Caki2 (cell line): ENCODE measurements at places on chromosomes 4 and X. TPM values are rescaled to one million over a fixed set of nuclear protein-coding genes. Genes with fewer than 3 reads are reported as not detected.

DNA sequence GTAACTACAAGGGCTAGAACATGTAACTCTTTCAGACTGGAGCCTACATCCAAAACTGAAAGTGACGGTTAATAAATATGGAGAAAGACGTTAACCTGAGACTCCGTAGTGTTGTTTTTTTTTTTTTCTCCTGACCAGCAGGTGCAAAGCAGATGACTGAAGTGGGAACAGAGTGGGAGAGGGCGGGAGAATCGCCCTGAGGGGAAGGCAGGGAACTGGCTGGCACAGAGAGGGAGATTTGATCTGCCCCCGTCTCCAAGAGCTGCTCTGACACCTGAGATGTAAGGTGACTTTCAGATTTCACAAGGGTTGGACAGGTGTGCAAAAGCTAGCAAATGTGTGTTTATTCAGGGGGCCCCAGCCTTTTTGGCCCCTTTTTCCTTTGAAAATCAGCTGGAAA lies 180.2 kb downstream of the PALLD start:
- no peak for DNase-seq

DNA sequence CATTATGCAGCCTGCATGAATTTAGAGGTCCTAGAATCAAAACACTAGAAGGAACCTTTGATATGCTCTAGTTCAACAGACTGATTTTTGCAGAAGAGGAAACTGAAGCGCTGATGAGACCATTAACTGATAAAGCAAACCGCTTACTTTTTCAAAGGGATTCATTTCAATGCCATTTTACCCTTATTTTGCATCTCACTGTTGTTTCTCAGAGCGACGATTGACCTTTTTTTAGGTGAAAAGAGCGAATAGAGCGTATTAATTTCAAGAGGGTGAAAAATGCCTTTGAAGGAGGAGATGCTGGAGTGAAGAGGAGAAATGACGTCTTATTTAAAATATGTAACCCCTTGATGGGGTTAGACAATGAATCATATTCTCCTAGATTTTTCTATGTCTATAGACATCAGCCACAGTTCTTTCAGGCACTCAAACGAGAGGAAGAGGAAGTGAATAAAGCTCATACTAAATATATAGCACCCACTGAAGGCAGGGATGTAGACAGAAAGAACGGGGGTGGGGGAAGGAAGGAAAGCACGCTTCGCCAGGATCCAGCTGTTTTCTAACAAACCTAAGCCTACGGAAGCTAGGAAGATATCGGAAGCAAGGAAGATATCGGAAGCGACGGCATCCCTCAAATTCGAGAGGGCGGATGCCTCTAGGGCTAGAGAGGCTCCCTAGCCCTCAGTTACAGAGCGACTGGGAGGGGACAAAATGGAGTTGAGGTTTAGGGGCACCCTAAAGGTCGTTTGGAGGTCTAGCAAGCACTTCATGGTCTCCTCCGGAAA lies 848 bp downstream of the ACSL4 start:
- DNase-seq: peak; percentile 23

Gene ASB9
- total RNA-seq: 29.8 and 44.6 TPM in 2 replicates

DNA sequence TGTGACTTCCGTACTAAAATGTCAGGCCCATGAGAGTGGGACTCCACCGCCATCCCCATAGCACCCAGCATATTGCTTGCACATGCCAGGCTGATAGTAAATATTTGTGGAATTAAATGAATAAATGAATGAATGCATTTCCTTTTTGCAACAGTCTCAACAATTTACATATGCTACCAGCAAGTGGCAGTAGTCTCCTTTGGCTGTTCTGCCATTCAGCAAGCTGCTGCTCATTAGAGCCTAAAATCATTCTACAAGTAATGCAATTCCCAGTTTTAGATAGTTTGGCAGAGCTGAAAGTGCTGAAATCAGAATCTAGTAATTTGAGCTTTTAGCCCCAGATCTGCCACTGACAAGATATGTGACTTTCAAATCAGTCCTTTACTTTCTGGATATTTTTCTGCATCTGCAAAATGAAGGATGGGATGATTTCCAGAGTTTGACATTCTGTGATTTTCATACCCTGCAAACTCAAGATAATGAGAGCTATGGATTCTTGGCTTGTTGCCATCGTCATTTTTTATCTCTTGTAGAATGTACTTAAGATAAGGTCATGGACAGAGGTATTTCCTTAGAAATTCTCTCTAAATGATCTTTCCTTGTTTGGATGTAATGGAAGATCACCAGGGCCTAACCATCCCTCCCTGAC lies 35.7 kb upstream of the INTS6L start:
- DNase-seq: peak; percentile 18

- DNase-seq: no peak
These were observed 104.3 kb upstream of the UGT8 start for GRCh38 chr4:114494246-114494803.

DNA sequence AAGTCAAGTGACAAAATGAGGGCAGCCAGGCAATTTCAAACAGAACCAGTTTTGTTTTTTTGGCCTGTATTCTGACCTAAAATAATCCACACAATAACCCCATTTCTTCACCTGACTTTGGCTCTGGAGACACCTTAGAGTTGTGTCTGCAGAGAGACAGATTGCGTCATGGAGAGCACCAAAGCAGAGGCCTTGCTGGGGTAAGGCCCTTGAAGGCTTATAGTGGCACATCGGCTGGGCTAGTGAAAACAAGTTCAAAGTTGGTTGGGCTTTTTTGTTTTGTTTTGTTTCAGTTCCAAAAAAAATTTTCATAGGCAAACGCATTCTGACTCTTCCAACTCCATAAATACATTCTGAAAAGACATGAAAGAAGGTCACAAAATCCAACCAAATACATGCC lies 34.4 kb downstream of the PARM1 start:
- no peak for DNase-seq

DNA sequence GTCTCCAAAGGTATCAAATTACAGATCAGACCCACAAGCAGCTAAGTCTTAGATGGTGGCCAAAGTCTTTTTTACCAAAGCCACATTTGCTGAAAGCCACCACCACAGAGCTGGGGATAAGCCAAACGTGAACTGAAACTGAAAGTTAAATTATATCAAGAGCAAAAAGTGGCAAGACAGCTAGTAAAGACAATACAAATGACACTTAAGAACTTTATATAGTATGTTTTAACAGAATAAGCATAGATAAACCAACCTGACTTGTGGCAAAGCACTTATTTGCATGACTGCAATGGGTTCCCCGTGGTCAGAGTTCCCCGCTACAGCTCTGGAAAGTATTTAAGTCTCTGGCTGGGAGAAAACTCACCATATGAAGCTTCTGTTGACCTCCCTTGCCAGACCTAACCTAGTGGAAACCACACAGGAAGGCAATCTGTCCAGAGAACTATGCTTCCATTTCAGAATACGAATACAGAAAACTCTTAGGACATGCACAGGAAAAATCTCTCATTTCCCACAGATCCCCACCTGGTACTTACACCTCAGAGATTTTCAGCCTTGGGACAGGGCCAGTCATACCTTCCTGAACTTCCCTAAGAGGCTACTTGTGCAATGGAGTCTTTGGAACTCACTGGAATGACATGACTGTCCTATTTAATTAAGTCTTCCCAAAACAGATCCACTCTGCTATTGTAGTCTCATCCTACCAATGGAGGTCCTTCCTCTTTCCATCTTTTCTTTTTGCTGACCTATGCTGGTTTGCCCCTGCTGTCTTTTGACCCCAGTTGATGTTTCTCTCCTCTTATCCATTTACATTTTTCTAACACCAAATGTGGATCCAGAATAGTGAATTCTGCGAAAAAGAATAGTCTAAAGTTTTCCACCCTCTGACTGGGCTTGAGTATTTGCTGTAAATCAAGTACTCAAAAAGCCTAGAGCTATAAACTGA lies 225.1 kb downstream of the NR3C2 start:
- no peak for DNase-seq

DNA sequence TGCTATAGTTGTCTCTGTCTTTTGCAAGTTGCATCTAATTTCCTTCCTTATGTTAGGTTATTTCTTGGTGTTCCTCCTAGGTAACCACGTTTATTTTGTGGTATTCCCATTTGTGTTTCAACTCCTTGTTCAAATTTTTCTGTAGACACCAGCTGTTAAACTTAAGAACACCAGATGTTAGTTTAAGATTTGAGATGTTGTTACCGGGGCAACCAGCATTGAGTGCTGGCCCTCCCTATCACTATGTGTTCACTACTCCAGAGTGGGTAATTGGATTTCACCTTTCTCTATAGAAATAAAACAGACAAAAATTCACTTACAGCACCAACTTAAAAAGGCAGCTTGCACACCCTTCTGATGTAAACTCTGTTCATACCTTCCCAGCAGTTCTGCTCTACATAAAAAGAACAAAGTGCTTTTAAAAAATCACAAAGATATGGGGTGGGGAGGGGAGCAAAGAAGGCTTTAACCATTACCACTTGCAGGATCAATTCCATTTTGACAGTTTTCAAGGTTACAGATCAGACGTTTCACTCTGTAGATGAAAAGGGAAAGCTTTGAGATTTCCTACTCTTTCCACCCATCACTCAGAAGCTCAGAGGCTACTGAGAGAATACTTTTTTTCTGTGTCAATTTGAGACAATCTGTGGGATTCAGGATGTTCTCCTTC lies 82.9 kb downstream of the DKK2 start:
- no peak for DNase-seq

Gene PROM1
- 0.17 TPM in 1 of 2 replicates, not detected in the other for total RNA-seq

DNA sequence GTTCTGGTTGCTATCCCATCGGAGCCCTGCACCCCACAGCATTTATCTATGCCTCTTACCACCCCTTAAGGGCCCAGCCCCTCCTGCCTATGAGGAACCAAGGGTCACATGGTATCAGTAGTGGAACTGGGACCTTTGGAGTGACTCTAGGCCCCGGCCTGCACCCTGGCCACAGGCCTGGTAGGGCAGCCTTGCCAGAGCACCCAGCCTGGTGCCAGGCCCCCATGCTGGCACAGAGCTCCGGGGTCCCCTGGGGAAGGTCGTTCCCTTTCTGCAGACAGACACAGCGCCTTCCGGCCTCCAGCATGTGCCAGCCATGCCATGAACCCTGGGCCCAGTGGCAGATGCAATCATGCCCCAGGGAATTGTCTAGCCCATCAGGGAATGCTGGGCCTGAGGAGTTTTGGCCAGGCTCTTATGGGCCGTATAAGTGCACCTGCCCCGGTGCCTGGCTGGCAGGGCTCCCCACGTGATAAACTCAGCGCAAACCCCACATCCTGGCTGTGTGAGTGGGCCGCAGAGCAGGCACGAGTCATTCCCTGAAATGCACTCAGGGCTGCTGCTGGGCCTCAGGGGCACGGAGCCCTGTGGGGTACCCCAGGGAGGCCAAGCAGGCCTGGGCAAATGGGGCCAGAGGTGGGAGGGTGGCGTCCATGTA lies 19.8 kb upstream of the ADD1 start:
- no peak for DNase-seq

- peak; percentile 8 for DNase-seq
These were observed 954.3 kb downstream of the PCDH7 start for GRCh38 chr4:31674313-31674947.

- DNase-seq: no peak
These were observed 140.6 kb upstream of the BANK1 start for GRCh38 chr4:101649790-101650515.

DNA sequence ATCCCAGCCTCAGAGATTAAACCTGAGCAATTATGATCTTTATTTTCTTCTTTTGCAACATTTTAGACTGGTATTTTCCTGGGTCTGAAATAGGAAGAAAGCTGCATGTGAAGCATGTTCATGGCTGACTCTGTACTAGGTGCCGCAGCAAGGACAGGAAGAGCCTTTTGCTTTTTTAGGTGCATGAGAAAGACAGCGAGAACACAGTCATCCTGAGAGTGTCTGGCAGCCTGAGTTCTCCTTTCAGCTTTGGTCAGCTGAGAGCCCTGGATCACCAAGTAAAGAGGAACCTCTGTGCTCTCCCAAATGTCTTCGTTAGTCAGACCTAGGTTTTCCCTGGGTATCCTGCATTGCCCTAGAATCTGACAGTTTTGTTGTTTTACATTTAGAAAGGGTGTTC lies 29.8 kb downstream of the FAM149A start:
- DNase-seq: no peak
